Femur (tissue), 1 donor: ENCODE measurements at places on chromosomes 6 and 20.

- peak; percentile 13 for DNase-seq
Measured at GRCh38 chr6:3293271-3294155, 34.8 kb downstream of the PSMG4 start.

- no peak for DNase-seq
Measured at GRCh38 chr6:14350210-14350609, 232.6 kb downstream of the CD83 start.

DNA sequence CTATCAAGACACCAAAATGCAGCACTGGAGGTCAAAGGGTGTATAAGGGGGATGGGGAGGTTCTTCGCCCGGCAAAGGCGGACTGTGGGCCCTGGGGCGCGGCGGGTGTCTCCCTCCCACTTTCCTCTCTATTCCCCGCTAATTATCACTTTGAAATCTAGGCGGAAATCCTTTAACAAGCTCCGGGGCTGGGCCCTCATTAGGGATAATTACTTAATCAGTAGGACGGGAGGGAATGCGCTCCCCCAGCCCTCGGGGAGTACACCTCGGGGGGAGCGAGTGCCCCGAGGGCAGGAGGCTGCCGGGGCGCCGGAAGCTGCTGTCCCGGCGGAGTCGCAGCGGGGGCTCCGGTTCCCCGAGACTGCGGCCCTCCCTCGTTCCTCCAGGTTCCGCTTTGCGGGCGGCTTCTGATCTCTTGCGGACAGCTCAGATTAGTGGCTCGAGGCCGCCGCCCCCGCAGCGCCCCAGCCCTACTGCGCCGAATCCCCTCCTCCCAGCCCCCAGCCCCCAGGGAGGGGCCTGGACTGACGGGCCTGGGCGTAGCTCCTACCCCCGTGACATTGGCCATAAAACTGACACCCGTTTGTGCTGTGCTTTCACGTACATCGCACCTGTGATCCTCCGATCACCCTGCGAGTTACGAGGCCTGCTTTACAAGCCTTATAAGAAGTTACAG, 14.7 kb downstream of the MUCL3 start:
- DNase-seq = peak; percentile 53

DNA sequence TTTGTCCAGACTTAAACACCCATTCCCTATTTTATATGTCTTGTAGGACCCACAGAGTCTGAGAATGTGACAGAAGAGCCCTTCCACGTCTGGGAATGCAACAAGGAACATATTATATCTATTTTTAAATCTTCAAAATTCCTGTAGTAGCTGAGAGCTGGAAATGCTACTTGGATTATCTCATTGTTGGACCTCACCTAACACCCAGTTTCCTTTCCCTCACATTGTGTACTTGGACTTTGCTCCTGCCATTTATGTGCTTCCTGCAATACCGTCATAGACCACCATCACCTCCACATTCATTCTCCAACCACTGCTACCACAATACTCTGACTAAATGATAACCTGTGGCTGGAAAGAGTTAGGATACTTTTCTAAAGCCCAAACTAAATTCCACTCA, 335.4 kb downstream of the COL12A1 start:
- no peak for DNase-seq

GRCh38 chr6:43716099-43716498, 28.5 kb upstream of the MRPS18A start:
- DNase-seq = peak; percentile 93

- no peak for DNase-seq
Measured at GRCh38 chr20:63342561-63343459, 18.3 kb downstream of the CHRNA4 start.
